NCI-H345 (cell line): ENCODE measurements at places on chromosomes 3 and 15.

- no peak for DNase-seq
Measured at GRCh38 chr3:187082758-187083375, 56.4 kb downstream of the RPL39L start.

DNA sequence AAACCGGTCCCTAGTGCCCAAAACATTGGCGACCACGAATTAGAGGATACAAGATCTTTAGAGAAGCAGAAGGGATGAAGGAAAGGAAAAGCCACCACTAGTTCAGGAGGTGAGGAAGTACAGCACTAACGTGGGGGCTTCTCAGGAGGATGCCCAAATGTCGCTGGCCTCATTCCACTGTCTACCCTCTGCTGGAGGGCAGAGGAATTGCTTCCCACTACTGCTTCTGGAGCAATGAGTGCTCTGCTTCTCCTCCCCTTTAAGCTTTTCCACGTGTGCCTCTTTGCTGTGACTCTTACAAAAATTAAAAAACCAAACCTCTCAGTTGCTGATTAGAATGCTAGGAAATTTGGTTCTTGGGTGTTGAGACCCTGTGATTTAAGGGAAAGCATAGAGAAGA is 281.3 kb downstream of the CLSTN2 start:
- DNase-seq = no peak

GRCh38 chr3:81500039-81500438 is 261.4 kb downstream of the GBE1 start:
- DNase-seq = no peak

DNA sequence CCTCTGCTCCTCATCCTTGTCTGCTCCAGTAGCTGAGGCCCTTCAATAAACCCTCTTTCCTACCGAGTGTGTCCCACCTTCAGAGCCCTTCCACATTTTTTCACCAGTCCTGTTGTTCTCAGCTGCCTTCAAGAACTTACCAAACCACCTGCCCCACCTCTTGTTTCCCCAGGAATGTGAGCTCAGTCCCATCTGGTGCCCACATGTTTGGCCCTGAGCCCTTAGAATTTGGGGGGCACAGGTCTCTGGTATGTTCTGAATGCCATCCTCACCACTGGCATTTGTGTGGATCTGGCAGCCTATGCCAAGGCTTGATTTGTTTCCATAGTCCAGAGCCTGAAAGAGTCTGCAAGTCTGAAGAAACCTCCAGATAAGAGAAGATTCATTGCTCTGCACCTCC is 315.2 kb upstream of the PPP2R3A start:
- DNase-seq = no peak
